Fibroblast of skin of left quadriceps (primary cell): ENCODE measurements at places on chromosomes 7 and 10.

DNA sequence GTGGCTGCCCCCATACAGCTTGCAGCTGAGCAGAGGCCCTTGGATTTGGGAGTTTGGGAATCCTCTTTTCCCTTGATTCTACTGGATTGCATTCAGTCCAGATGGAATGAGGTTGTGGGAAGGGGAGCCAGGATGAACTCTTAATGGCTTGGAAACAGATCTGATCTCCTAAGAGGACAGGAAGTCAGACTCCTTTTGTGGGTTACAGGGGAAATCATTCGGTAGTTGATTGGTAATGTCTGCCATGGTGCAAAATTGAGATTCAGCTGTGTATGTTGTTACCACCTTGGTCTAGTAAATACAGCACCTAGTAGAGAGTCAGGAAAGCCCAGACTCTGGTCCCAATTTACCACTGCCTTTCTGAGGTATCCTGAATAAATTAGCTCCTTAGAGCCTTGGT is 144.2 kb upstream of the TNRC18 start:
- DNase-seq, result no peak

- DNase-seq, result peak; percentile 60
These were observed 105.7 kb downstream of the ST8SIA6 start for GRCh38 chr10:17348501-17349349.

DNA sequence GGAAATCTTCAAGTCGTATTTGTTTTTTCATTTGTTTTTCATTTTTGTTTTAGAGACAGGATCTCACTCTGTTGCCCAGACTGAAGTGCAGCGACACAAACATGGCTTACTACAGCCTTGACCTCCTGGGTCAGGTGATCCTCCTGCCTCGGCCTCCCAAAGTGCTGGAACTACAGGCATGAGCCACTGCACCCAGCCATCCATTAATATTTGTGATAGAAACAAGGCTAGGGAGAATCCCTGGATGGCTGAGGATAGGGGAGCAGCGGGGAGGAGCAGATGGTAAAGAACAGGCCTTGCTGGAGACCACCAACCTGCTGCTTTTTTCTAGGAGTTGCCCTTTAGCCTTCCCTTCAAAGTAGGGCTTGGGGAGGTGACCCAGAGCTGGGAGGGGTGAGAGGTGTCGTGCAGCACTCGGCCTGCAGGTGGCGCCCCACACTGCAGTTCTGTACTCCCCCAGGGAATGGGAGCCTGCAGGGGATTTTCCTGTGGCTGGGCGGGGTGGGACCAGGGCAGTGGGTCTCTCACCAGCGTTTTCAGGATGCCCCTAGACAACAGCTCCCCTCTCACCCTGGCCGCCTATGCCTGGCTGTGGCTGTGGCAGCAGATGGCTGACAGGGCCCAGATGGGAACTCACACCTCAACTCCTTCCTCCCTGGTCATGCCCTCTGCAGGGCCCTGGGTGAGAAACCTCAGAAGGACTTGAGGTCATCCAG is 12.6 kb upstream of the CDH23 start:
- DNase-seq, result no peak

DNA sequence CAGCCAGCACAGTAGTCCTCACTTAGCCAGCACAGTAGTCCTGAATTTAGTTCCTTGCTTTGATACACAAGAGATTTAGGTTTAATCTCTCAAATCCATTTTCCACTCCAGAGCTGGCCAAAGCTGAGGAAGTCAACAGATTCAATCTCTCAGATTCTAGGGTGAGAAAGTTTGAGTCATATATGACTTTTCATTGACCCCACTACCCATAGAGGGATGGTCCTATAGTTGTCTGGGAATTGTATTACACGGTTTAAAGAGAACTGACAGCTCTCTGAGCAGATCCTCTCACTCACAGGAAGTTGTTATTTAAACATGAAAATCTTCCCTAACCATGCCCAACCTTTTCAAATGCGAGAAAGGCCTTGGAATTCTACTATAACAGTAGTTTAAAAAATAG is 641.8 kb upstream of the SEMA3D start:
- no peak for DNase-seq

DNA sequence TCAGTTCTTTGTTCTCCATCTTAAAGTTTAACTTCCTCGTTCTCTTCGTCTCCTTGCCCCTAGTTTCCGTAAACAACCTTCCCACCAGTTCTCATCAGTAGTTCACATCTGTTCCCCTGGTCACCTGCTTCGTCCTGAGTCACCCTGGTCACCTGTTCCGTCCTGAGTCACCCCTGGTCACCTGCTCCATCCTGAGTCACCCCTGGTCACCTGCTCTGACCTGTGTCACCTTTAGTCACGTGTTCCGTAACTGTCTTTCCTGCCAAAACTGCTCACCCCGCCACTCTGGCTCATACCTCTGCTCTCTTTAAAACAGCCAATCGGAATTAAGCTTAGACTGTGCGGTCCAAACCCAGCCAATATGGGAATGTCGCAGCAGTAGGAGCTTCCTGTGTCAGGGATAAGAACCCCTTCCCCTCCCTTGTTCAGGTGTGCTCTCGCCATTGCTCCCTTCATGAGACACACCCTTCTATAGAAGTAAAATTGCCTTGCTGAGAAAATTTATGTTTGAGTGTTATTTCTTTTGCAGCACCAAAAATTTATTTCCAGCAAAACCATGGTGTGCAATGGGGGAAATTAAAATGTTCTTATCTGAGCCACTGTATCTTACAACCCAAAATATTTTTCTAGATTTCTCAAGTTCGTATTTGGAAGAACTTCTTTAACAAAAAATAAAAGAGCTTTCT is 112.2 kb downstream of the VIM start:
- no peak for DNase-seq

GRCh38 chr7:82056282-82056681 is 286.4 kb upstream of the HGF start:
- DNase-seq, result no peak
